ENCODE measurements at places on chromosomes 7 and 10.

DNA sequence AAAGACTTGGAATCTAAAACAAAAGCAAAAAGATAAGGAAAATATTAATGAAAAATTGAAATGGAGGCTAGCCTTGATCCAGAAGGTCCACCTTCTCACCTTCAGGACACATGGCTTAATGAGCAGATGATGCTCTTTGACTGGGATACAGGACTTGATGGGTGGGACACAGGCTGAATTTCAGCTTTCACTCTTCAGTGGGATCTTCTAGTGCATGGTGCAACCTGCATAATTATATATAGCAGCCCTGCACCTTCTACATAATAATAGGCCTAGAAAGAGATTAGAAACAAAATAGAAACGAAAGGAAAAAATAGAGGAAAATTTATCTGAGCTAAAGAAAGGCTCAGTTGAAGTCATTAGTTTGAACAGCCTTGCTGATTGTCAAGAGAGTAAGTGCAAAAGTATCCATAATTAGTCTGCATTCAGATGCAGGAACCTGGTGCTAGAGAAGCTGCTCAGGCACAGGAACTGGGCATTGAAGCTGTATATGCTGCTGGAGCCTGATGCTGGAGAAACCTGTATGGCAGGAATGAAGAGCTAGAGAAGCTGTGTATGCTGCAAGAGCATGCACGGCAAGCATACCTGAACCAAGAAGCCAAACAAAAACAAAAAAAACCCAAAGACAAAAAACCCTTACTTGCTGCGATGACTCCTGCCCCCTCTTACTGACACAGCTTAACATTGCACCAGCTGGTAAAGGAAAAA, 19.4 kb downstream of the MKLN1 start:
- no peak overlapping the region for H3K4me3 ChIP-seq
- no peaks in the 10 kb centered on the region for H3K27me3 ChIP-seq
- H3K4me1 ChIP-seq, result no peaks in the 10 kb centered on the region
- DNase-seq, result no peak

- no peaks in the 10 kb centered on the region for H3K36me3 ChIP-seq
- H3K4me3 ChIP-seq, result no peak overlapping the region
- no peak for DNase-seq
- no peaks in the 10 kb centered on the region for H3K27me3 ChIP-seq
Observed at GRCh38 chr10:24382979-24383663, 174.2 kb downstream of the KIAA1217 start.

DNA sequence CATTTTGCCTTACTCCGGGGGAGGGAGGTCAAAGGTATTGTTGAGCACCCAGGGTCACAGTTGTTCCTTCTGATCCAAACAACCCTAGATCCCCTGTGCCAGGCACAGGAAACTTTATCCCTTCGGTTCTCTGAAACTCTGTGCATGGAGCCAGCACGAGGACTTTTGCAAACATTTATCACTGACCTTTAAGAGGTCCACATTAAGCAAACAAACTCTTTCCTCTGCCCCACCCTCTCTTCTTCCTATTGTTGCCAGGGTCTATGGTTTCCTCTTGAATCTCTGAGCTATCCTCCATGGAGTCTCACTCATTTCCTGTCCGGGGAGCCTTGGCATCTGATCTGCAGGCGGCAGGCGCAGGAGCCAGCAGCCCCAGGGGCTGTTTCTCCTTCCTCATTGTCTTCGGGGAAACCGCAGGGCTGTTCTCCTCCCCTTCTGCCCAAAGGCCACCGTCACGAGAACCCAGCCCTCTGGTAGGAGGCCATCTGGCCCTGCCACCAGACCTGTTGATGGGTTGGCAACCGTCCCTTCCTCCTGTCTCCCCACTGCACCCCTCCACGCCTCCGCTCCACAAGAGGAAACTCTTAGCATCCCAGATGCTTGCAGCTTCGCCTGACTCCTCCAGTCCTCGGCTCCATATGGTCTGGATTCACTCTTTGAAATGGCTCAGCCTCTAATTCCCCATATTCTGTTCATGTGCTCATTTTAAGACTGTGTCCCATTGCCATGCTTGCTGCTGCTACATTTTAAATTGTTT, 327.3 kb upstream of the NRP1 start:
- no peak overlapping the region for H3K4me3 ChIP-seq
- no peak overlapping the region for H3K27ac ChIP-seq
- H3K4me1 ChIP-seq, result peaks cover 6% of the 10 kb centered on the region
- no peaks in the 10 kb centered on the region for H3K36me3 ChIP-seq

GRCh38 chr10:127995939-127996338, 89.0 kb downstream of the PTPRE start:
- no peak overlapping the region for H3K4me3 ChIP-seq
- peaks cover 2% of the 10 kb centered on the region for H3K27me3 ChIP-seq
- no peak for DNase-seq
- H3K27ac ChIP-seq, result no peak overlapping the region
- H3K36me3 ChIP-seq, result no peaks in the 10 kb centered on the region
- peaks cover 11% of the 10 kb centered on the region for H3K4me1 ChIP-seq

- no peak overlapping the region for H3K4me3 ChIP-seq
- H3K27ac ChIP-seq, result no peak overlapping the region
- H3K27me3 ChIP-seq, result peaks cover 78% of the 10 kb centered on the region
- no peaks in the 10 kb centered on the region for H3K36me3 ChIP-seq
- DNase-seq, result no peak
Observed at GRCh38 chr7:157004521-157005455, 5.7 kb downstream of the MNX1 start.

GRCh38 chr7:22561895-22562593, 62.1 kb upstream of the STEAP1B start:
- no peak for DNase-seq
- H3K27me3 ChIP-seq, result peaks cover 5% of the 10 kb centered on the region
- no peak overlapping the region for H3K27ac ChIP-seq
- no peaks in the 10 kb centered on the region for H3K36me3 ChIP-seq
- peaks cover 30% of the 10 kb centered on the region for H3K4me1 ChIP-seq

DNA sequence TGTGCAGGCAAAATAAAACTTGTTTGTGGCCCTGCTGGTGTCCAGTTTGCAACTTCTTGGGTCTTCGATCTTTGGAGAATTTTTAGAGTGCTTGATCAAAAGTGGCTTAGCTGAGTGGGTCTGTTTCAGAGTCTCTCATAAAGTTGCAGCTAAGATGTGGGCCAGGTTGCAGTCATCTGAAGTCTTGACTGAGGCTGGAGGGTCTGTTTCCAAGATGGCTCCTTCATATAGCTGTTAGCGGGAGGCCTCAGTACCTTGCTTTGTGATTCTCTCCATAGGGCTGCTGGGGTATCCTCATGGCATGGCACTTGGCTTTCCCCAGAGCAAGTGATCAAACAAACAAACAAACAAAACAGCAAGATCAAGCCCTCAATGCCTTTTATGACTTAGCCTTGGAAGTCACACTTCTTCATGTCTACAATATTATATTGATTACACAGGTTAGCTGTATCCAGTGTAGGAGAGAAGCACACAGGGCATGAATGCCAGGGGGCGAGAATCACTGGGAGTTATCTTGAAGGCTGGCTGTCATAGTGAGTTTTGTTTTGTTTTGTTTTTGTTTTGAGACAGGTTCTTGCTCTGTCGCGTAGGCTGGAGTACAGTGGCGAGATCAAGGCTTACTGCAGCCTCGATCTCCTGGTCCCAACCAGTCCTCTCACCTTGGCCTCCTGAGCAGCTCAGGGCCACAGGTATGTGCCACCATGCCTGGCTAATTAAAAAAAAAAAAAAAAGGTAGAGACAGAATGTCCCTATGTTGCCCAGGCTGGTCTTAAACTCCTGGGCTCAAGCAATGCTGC, 10.2 kb downstream of the CYP26A1 start:
- no peak for DNase-seq
- no peak overlapping the region for H3K4me3 ChIP-seq
- peaks cover 7% of the 10 kb centered on the region for H3K4me1 ChIP-seq
- no peak overlapping the region for H3K27ac ChIP-seq
- H3K27me3 ChIP-seq, result peaks cover 14% of the 10 kb centered on the region
- H3K36me3 ChIP-seq, result no peaks in the 10 kb centered on the region

GRCh38 chr7:25643770-25644394, 415.6 kb upstream of the NPVF start:
- H3K36me3 ChIP-seq, result no peaks in the 10 kb centered on the region
- no peak overlapping the region for H3K4me3 ChIP-seq
- no peak overlapping the region for H3K27ac ChIP-seq
- no peaks in the 10 kb centered on the region for H3K4me1 ChIP-seq

DNA sequence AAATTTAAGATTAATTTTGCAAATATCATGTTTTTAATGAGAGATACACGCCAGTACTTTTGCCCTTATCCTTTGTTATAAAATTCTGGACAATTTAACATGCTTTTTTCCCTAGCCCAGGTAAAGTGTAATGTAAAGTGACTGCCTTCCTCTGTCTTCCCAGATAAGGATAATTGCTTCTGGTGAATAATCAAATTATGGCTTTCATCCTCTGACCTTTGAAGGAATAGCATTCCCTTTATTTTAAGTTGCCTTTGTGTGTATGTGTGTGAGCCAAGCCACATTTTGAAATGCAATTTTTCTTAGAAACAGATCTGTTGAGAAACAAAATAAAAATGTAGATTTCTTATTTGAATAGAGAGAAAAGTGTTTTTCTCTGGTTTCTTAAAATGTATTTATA, 107.5 kb downstream of the ADAM22 start:
- H3K27me3 ChIP-seq, result no peaks in the 10 kb centered on the region
- no peaks in the 10 kb centered on the region for H3K4me1 ChIP-seq
- H3K4me3 ChIP-seq, result no peak overlapping the region
- H3K36me3 ChIP-seq, result no peaks in the 10 kb centered on the region
- no peak for DNase-seq
- H3K27ac ChIP-seq, result no peak overlapping the region

DNA sequence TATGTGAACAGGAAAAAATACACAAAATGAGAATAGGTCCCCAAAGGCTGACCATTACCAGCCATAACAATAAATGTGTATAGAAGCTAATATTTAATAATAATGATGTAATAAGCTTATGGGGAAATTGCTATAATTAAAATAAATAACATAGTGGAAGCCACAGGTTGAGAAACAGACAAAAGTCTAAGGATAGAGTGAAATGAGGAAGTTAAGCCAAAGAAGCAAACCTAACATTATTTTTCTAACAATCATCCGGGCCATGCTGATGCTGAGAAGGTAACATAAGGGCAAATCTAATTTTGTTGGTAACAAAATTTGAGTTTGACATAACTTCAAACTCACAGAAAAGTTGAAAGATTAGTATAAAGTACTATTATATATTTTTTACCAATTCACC, 115.9 kb downstream of the MICU1 start:
- no peak overlapping the region for H3K4me3 ChIP-seq
- H3K36me3 ChIP-seq, result no peaks in the 10 kb centered on the region
- DNase-seq, result no peak
- H3K4me1 ChIP-seq, result no peaks in the 10 kb centered on the region

DNA sequence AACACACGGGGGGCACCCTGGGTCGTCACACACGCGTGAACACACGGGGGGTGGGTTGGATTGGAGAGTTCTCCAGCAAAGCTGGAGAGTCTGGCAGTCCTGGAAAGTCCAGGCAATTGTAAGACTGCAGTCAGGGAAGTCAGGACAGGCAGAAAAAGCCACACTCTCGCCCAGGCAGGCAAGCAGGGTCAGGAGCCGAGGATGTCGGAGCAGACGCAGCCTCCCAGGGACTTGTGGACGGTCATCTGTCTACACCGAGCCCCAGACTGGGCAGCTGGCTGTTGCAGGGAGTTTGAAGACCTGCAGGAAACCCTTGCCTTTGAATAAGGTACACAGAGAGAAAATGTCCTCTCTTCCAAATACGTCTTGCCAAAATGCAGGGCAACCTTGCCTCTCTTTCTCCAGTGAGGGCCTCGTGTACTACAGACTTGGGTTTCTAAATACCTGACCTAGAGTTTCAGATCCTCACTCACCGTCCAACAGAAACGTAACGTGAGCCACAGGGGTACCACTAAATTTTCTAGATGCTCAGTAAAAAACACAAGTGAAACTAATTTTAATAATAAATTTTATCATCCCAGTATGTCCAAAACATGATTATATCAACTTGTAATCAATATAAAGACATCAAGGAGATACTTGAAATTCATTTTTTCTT, 176.7 kb downstream of the ADARB2 start:
- H3K27ac ChIP-seq, result no peak overlapping the region
- H3K36me3 ChIP-seq, result no peaks in the 10 kb centered on the region
- no peak overlapping the region for H3K4me3 ChIP-seq
- H3K27me3 ChIP-seq, result no peaks in the 10 kb centered on the region

DNA sequence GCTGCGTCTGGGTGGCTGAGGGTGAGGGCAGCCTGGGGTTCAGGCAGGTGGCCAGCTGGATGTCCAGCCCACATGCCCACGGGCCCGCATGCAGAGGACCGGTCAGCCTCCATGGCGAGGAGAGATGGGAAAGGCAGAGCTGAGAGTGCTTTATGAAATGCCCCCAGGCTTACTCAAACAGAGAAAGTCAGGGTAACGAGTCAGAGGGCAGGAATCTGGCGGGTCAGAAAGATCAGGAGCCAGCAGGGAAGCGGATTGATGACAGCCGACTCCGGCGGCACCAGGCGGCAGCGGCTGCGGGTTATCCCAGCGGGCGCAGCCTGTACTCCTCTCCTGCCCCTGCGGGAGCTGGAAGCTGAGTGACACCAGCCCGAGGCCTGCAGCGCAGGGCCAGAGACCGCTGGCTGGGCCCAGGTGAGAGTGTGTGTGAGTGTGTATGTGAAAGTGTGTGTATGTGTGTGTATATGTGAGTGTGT, 13.4 kb downstream of the SLC13A4 start:
- H3K36me3 ChIP-seq, result no peaks in the 10 kb centered on the region
- DNase-seq, result no peak
- H3K27me3 ChIP-seq, result no peaks in the 10 kb centered on the region
- no peak overlapping the region for H3K4me3 ChIP-seq
- no peak overlapping the region for H3K27ac ChIP-seq

DNA sequence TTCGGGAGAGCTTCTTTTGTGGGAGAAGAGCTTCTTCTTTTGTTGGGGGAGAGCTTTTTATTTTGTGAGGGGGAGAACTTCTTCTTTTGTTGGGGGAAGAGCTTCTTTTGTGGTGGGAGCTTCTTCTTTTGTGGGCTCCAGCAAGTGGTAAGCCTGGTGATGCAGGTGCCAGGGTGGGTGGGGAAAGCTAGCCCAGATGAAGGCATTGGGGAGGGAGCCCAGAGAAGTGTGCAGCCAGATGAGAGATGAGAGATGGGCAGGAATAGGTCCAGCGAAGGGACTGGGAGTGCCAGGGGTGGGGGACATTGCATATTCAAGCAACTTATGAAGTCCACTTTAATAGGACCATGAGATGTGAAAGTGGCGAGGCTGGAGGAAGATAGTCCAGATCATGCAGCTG, 9.7 kb downstream of the ADRA2A start:
- no peaks in the 10 kb centered on the region for H3K36me3 ChIP-seq
- no peaks in the 10 kb centered on the region for H3K4me1 ChIP-seq
- H3K4me3 ChIP-seq, result no peak overlapping the region
- no peak for DNase-seq
- H3K27ac ChIP-seq, result no peak overlapping the region

Measured in CD4-positive, alpha-beta T cell (primary cell).